Mesangial cell (primary cell): ENCODE measurements at places on chromosomes 16 and 17. TPM values are rescaled to one million over a fixed set of nuclear protein-coding genes. Genes with fewer than 3 reads are reported as not detected.

Gene SBK1
- 0.65 and 3.9 TPM in 2 replicates for total RNA-seq

Gene MARF1
- 12.4 and 18.3 TPM in 2 replicates for total RNA-seq

Gene B4GALNT2
- total RNA-seq, result 0.13 TPM in 1 of 2 replicates, not detected in the other

Gene C17orf78
- total RNA-seq, result not detected in 2 replicates

Gene EVPLL
- total RNA-seq, result not detected in 2 replicates

Gene HYDIN
- 0.33 and 1.0 TPM in 2 replicates for total RNA-seq

Gene KRTAP17-1
- 0.33 and 0.63 TPM in 2 replicates for total RNA-seq

Gene FA2H
- 0.16 and 1.1 TPM in 2 replicates for total RNA-seq

Gene C16orf74
- total RNA-seq, result 5.6 and 11.4 TPM in 2 replicates

Gene SLC12A3
- not detected in 2 replicates for total RNA-seq

Gene ZNF23
- total RNA-seq, result 2.9 and 3.0 TPM in 2 replicates

Gene CORO6
- 1.3 and 4.8 TPM in 2 replicates for total RNA-seq

Gene TNS4
- under 0.01 and 2.3 TPM in 2 replicates for total RNA-seq

Gene NECAB2
- total RNA-seq, result 1.3 TPM in 1 of 2 replicates, not detected in the other

Gene PRKCB
- not detected in 2 replicates for total RNA-seq

Gene CACNG5
- total RNA-seq, result not detected in 2 replicates

Gene PMFBP1
- 0.13 and 0.98 TPM in 2 replicates for total RNA-seq

Gene FAM117A
- total RNA-seq, result 5.8 and 6.0 TPM in 2 replicates

Gene NPIPA5
- 2.0 and 2.3 TPM in 2 replicates for total RNA-seq

Gene GJC1
- total RNA-seq, result 21.4 and 28.4 TPM in 2 replicates

Gene OTOA
- under 0.01 TPM in 1 of 2 replicates, not detected in the other for total RNA-seq

Gene NPIPB2
- 2.8 and 5.8 TPM in 2 replicates for total RNA-seq

Gene PROCA1
- 1.0 and 1.6 TPM in 2 replicates for total RNA-seq

Gene IKZF3
- not detected in 2 replicates for total RNA-seq

Gene CASKIN1
- total RNA-seq, result 0.16 and 0.38 TPM in 2 replicates

Gene CWC25
- 6.2 and 8.1 TPM in 2 replicates for total RNA-seq

Gene PRAC2
- not detected in 2 replicates for total RNA-seq

Gene SPEM1
- not detected in 2 replicates for total RNA-seq

Gene SKAP1
- total RNA-seq, result 0.33 and 0.51 TPM in 2 replicates

Gene MFSD11
- 13.2 and 15.5 TPM in 2 replicates for total RNA-seq

Gene ATP6V0C
- 61.9 and 90.8 TPM in 2 replicates for total RNA-seq

Gene RHBDL3
- under 0.01 TPM in 1 of 2 replicates, not detected in the other for total RNA-seq

Gene HSD11B2
- 0.38 and 0.98 TPM in 2 replicates for total RNA-seq

Gene HS3ST3B1
- total RNA-seq, result 26.7 and 33.7 TPM in 2 replicates

Gene FSCN2
- total RNA-seq, result 2.4 TPM in 1 of 2 replicates, not detected in the other

Gene IGF2BP1
- 13.0 and 18.1 TPM in 2 replicates for total RNA-seq

Gene KRT33A
- total RNA-seq, result not detected in 2 replicates

Gene SYT17
- under 0.01 and 4.6 TPM in 2 replicates for total RNA-seq

Gene ZPBP2
- total RNA-seq, result not detected in 2 replicates

Gene CHRNE
- 0.16 and 1.4 TPM in 2 replicates for total RNA-seq

Gene NPB
- total RNA-seq, result 3.6 and 5.2 TPM in 2 replicates

Gene GSE1
- 11.2 and 28.9 TPM in 2 replicates for total RNA-seq

Gene OR4D1
- not detected in 2 replicates for total RNA-seq

Gene SHISA9
- 4.2 and 4.7 TPM in 2 replicates for total RNA-seq

Gene SEPTIN12
- total RNA-seq, result not detected in 2 replicates

Gene GNG13
- not detected in 2 replicates for total RNA-seq

Gene KRT24
- total RNA-seq, result not detected in 2 replicates
